ENCODE measurements at places on chromosomes 1 and 21. TPM values are rescaled to one million over a fixed set of nuclear protein-coding genes. Genes with fewer than 3 reads are reported as not detected.

Gene TMIGD3
- polyA plus RNA-seq: 1.8 TPM

Gene LDLRAD1
- not detected for polyA plus RNA-seq

Gene GAS5
- polyA plus RNA-seq: 590 TPM

Gene KCNT2
- polyA plus RNA-seq: 12.7 TPM

Gene RPE65
- polyA plus RNA-seq: 0.08 TPM

Gene CFHR3
- 0.61 TPM for polyA plus RNA-seq

Gene ATP5PO
- polyA plus RNA-seq: 360 TPM

Gene TYW3
- polyA plus RNA-seq: 33.6 TPM

Gene ATP1A4
- 0.71 TPM for polyA plus RNA-seq

Gene CFAP141
- polyA plus RNA-seq: not detected

Gene PYHIN1
- polyA plus RNA-seq: 0.35 TPM

Gene FAM110D
- polyA plus RNA-seq: 1.4 TPM

DNA sequence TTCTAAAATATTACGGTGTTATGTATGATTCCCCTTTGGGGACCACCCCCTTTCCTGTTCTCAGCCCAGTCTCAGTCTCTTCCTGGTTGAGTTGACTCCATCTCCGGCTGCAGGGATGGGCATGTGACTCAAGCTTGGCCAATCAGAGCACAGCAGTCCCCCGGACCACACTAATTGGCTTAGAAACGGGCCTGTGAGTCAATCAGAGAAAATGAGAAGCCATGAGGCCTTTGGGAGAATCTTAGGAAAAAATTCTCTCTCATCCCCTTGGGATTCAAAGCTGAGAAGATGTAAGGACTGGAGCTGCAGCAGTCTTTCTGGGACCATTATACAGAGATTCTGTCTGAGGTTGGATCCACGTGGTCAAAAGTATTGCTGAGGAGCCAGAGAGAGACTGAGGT is 10.7 kb upstream of the FHAD1 start:
- no peak for DNase-seq

GRCh38 chr1:21662426-21663247 is 6.5 kb downstream of the RAP1GAP start:
- no peak for DNase-seq

- no peak for DNase-seq
These were observed 670 bp downstream of the COX20 start for GRCh38 chr1:244836135-244836521.

DNA sequence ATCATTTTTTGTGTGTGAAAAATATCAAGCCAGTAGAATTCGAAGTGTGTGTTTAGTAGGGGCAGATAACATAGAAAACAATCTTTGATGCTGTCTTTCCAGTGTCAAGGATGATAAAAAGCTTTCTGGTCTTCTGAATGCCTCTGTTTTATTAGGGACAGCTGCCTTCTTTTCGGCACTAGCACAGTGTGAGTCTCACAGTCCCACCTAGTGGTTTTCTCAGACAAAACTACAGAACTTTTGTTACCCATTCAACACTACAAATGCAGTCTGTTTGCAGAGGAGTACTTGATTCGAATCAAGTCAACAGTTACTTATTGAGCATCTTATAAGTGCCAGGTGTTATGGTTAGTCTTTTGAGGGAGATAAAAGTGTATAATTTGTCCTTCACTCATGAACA is 30.6 kb upstream of the MCOLN3 start:
- DNase-seq: no peak

DNA sequence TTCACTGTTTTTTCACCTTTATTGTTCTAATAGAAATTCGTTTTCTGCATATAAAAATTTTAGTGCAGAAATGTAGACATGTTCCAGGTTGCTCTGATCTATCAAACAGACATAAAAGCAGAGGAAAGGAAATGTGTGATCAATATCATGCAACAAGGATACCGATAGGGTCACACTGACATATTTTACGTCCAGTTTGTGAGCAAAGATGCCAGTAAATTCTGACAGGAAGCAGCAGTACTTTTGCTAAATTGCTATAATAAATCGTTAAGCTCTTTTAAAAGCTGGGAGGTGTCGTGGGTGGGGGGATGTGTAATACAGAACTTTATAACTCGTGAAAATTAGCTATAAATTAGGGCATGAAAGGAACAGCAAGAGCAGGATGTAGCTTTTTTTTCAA is 955.2 kb downstream of the BRINP3 start:
- no peak for DNase-seq

- no peak for DNase-seq
These were observed 562.8 kb downstream of the KIF26B start for GRCh38 chr1:245717611-245718010.

DNA sequence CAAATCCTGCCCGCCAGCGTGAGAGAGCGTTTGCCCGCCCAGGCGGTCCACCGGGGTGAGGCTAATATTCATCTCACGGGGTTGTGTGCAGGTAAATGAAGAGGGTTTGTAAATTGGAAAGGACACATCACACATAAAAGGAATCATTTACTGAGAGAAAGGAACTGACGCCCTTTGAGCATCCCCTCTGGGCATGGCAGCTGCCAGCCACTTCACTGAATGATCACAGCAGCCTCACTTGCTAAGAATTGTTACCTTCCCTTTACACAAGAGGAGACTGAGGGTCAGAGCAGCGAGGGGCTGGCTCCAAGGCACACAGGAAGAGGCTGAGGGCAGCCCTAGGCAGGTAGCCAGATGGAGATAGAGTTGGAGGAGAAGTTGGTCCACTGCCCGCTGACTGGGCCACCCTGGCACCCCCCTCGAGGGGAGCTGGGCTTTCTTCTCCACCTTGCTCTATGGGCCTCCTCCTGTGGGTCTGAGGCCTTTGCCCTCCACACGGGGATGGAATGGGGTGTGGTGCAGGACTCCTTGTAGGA is 96.0 kb downstream of the FOXD2 start:
- no peak for DNase-seq

- no peak for DNase-seq
These were observed 42.1 kb downstream of the RRAGC start for GRCh38 chr1:38817267-38818174.

- no peak for DNase-seq
These were observed 26.3 kb upstream of the ST6GALNAC3 start for GRCh38 chr1:76048219-76048618.

GRCh38 chr21:33088384-33088783 is 18.4 kb downstream of the OLIG1 start:
- DNase-seq: no peak

- DNase-seq: no peak
These were observed at the start of gene DNASE2B for GRCh38 chr1:84398175-84399155. TSS of gene DNASE2B (plus strand) at chr1:84398484. CDS start at chr1:84398565, 81 bp downstream.

DNA sequence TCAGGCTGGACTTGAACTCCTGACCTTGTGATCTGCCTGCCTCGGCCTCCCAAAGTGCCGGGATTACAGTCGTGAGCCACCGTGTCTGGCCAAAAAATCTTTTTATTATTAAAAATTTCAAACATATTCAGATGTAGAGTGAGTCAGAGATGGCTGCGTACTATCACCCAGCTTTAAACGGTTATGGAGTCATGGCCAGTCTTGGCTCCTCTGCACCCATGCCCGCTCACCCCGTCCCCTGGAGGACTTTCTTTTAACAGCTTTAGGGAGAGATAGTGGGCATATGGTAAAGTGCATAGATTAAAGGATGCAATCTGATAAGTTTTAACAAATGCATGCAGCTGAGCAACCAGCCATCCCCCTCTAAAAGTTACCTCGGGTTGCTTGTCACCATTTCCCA is 51.8 kb downstream of the TNFRSF8 start:
- DNase-seq: no peak

DNA sequence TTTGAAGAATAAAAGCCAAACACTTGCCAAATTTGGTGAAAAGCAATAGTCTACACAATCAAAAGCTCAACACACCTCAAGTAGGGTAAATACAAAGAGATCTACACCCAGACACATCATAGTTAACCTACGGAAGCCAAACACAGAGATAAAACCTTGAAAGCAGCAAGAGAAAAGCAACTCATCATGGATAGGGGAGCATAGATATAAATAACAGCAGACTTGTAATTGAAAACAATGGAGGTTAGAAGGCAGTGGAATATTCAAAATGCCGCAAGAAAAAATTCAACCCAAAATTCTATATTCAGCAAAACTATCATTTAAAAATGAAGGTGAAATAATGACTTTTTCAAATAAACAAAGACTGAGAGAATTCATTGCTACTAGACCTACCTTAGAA is 105.1 kb downstream of the ITSN1 start:
- DNase-seq: no peak

- DNase-seq: no peak
These were observed 36.4 kb downstream of the DNM3 start for GRCh38 chr1:171877701-171878100.

GRCh38 chr1:215417122-215417521 is 150.0 kb upstream of the KCTD3 start:
- no peak for DNase-seq

GRCh38 chr1:158506369-158506987 is 34.5 kb downstream of the OR10R2 start:
- DNase-seq: no peak

DNA sequence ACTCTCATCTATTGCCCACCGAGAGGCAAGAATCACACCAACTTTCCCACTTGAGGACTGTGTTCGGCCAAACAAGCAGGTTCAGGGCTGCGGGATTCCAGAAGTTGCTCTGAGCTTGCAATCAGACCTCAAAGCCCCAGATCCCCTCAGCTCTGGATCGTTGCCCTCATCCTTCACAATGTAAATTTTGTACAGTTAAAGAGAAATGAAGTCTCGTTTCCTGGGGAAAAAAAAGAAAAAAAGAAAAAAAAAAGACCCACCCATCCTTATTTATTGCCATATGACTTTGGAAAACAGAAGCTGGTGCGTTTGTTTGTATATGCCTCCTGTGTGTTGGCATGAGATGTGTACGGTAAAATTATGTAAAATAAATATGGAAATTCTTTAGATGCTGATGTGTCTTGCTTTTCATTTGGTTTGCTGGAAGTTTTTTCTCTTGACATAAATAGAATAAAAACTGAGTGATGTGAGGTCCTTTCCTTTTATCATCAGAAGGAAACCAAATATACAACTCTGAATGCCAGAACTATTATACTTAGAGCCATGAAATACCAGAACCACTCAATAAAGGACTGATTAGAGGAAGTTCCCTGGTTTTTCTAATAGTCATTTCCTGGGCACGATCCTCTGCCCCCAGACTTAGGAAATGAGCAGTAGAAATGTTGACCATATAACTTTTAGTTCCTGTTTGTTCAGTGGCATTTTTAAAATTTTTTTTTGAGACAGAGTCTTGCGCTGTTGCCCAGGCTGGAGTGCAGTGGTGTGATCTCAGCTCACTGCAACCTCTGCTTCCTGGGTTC is 48.7 kb downstream of the LHX4 start:
- no peak for DNase-seq

- DNase-seq: no peak
These were observed 896.5 kb downstream of the AMY1C start for GRCh38 chr1:104646233-104646632.

GRCh38 chr1:42173961-42174735 is 9.6 kb upstream of the GUCA2A start:
- no peak for DNase-seq

DNA sequence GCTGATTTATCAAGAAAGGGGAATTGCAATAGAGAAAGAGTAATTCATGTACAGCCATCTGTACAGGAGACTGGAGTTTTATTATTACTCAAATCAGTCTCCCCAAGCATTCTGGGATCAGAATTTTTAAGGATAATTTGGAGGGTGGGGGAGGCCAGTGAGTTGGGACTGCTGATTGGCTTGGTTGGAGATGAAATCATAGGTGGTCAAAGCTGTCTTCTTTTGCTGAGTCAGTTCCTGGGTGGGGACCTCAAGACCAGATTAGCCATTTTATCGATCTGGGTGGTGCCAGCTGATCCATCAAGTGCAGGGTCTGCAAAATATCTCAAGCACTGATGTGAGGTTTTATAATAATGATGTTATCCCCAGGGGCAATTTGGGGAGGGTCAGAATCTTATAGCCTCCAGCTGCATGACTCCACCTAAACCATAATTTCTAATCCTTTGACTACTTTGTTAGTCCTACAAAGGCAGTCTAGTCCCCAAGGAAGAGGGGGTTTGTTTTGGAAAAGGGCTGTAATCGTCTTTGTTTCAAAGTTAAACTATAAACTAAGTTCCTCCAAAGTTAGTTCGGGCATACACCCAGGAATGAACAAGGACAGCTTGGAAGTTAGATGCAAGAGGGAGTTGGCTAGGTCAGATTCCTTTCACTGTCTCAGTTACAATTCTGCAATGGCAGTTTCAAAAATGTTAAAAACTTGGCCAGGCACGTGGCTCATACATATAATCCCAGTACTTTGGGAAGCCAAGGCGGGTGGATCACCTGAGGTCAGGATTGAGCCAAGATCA is 16.9 kb upstream of the RAB3B start:
- no peak for DNase-seq

DNA sequence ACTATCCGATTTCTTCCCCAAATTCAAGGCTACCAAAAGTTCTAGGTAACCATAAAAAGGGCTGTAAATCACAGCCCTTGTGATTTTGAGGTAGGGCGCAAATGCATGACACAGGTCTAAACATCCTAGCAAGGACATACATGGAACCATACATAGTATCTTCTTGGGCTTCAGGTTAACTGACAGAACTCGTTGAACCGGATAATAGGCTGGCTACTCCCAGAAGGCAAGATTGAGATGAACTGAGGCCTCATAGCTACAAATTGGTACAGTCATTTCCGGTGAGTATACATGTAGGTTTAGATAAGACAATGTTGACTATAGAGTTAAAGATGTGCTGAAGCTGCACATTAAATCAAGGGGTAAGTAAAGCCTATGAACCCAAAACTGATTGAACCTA is 27.3 kb upstream of the TP53BP2 start:
- DNase-seq: no peak

GRCh38 chr1:66360285-66360724 is 173.6 kb upstream of the SGIP1 start:
- DNase-seq: no peak

- no peak for DNase-seq
These were observed 53.2 kb downstream of the RIPK4 start for GRCh38 chr21:41713495-41714281.

GRCh38 chr21:22421416-22422180 is 1423.4 kb downstream of the NCAM2 start:
- DNase-seq: no peak

DNA sequence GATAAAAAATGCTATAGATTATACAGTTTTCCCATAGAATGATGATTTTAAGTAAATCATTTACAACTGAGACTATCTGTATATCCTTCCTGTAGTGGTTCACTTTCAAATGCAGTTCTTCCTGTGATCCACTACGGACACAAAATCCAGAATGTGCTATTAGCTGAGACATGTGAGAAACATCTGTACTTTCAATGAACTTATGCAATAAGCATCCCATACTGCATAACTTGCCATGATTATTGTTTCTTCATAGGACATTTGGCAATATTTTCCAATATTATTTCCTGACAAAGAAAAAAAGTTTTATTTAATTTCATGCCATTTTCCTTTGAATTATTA is 83.5 kb upstream of the PRDX6 start:
- no peak for DNase-seq

DNA sequence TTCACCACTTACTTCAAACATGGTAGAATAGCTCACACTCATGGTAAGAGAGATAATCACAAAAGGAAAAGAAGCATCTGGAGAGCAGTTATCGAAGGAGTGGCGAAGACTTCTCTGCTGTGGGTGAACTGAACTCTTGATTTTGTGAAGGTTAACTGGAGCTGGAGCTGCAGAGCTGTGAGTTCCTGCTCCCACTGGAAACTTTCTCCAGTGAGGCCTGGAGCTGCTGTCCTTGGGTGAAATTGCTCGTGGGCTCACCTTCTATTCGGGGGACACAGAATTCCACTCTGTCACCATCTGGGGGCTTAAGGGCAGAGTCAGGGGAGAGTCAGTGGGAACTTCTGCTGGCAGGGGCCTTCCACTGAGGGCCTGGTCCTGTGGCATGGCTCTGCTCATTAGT is 45.9 kb downstream of the MAB21L3 start:
- no peak for DNase-seq

- no peak for DNase-seq
These were observed 249.0 kb upstream of the ZP4 start for GRCh38 chr1:238139713-238140112.

GRCh38 chr1:11284784-11285183 is 11.8 kb downstream of the UBIAD1 start:
- DNase-seq: no peak

Measured in right renal pelvis (tissue), 4 donors.